Activated CD4-positive, CD25-positive, alpha-beta regulatory T cell treated with anti-CD3 and anti-CD28 coated beads, Interleukin-2, amount 50 U/mL, for 16 hours (primary cell): ENCODE measurements at places on chromosomes 5 and 9.

DNA sequence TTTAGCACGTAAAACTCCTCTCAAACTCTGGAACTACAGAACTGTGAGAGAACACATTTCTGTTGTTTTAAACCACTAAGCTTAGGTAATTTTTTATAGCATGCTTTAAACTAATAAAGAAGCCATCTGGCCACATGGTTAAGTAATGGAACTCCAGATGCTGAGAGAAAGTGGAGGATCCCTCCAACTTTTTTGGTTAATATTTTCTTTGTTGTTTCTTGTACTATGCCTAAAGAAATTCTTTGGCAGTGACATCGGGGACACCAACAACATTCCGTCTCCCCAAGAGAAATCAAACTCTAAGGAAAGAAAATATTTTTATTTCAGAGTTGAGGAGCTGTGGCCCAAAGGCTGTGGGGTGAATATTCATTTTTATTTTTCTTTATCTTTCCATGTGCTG is 734.8 kb upstream of the CDH9 start:
- no peak for DNase-seq

DNA sequence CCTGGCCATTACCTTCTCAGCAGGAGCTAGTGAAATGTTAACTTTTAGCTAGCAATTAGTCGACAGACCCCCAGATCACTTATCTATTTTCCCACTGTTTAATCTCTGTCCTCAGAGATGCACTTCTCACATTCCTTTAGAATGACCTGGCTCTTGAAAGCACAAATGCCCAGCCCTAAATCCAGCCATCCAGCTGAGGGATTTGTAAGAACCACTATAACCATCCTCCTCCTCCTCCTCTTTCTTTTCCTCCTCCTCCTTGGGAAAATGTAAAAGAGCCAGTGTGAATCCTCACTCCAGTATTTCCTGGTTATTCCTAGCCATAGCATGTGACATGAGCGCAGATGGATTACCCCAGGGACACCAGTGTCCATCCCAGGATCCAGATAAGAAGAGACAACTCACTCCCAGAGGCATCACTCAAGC is 124.3 kb downstream of the ENC1 start:
- no peak for DNase-seq

DNA sequence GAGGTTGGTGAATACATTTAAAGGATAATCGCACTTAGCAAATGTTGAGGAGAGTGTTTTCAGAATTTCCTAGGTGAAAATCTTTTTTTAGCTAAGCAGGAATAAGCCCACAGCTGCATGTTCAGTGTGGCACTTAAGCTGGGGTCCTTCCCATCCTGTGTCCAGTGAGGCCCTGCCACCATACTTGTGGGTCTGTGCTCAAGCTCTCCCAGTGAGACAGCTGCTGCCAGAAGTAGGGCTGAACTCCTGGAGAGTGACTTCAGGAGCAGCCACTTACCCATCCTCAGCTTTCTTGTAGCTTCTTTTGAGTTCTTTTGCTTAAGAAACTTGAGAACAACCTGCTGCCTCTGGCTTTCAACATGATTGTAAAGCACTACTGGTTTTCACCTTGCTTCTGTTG is 110.0 kb upstream of the DHFR start:
- no peak for DNase-seq

DNA sequence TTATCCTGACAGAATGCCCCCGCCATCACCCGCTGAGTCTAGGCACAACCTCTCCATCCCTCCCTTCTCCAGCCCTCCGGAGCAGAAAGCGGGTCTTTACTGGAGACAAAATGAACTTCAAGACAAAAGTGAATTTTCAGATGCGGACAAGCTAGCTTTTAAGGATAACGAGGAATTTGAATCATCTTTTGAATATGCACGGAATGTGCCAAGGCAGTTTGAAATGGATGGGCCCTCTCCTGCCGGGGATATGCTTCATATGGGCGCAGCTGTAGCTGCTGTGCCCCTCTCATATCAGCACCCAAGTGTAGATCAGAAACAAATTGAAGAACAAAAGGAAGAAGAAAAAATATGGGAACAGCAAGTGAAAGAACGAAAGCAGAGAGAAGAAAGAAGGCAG is 37.5 kb downstream of the CPLANE1 start:
- no peak for DNase-seq

- no peak for DNase-seq
Measured at GRCh38 chr5:141084487-141084989, 9.9 kb upstream of the PCDHB2 start.

GRCh38 chr5:643811-644271 is 31.7 kb downstream of the CEP72 start:
- no peak for DNase-seq

DNA sequence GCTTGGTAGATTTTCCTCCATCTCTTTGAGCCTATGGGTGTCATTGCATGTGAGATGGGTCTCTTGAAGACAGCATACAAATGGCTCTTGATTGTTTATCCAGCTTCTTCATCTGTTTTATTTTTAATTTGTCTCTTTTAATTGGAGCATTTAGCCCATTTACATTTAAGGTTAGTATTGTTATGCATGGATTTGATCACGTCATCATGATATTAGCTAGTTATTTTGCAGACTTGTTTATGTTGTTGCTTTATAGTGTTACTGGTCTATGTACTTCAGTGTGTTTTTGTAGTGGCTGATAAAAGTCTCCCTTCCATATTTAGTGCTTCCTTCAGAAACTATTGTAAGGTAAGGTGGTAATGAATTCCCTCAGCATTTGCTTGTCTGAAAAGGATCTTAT is 78.6 kb upstream of the RGMB start:
- no peak for DNase-seq

- no peak for DNase-seq
Measured at GRCh38 chr9:78032730-78033457, 1.3 kb upstream of the GNAQ start.

GRCh38 chr5:180853121-180853847 is 7.8 kb downstream of the ZFP62 start:
- no peak for DNase-seq

DNA sequence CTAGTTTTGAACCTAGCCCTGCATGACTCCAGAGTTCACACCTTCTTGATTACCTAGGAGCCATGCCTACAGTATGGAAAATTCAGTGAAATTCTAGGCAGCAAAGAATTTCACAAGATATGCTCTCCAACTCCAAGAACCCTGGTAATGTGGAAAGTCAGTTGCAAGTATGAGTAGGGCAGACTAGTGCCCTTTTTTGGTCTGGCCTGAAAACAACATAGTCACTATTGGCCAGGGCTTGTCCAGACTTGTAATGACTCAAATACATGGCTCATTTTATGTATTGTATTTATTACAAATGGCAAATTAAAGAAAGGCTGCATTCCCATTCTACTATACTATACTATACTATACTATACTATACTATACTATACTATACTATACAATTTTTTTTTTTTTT is 160.4 kb downstream of the ESM1 start:
- DNase-seq = no peak

DNA sequence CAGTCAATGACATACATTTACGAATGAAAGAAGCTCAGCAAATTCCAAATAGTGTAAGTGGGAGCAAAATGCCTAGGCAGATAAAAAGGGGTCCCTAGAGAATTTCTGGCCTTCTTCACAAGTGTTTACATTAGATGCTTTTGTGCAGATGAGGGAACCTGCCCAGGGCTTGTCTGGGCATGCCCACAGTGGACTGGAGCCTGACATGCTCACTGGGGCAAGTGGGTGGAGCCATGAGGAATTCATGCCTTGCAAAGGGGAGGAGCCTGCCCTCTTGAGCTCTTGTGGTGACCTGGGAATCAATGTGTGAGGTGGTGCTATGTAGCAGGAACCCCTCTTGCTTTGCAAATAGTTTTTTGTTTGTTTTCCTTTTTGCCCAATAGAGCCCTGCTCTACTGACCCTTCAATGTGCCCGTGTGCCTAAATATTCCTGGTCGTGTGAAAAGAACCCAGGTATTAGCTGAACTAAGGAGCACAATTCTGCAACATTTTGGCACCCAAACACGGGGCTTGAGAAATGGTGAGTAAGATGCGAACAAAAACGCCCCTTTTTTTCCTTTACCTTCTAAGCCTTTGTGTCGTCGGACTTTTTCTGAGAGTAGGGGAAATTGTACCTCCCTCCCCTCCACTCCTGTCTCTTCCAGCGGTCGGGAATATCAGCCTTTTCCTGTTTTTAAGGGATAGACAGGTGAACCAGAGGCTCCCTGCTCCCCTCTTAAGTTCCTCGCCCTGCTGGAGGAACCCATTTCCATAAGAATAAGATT is 433.8 kb upstream of the CDH9 start:
- no peak for DNase-seq

DNA sequence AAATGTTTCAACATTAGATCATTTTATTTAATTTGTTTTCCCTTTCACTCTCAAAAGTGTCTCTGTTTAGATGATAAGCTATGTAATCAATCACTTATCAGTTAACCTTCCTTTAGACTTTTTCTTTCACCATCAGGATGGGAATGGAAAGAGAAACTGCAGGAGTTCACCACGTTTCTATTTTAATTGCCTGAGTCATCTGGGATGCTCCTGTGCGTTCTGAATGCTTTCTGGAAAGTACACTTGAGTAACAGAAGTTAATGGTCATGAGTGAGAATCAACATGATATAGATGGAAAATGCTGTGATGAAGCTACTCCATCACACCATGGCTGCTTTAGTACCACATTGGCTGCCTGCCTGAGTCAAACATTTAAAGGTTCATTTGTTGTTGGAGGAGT is 783.3 kb upstream of the CDH9 start:
- DNase-seq = no peak

DNA sequence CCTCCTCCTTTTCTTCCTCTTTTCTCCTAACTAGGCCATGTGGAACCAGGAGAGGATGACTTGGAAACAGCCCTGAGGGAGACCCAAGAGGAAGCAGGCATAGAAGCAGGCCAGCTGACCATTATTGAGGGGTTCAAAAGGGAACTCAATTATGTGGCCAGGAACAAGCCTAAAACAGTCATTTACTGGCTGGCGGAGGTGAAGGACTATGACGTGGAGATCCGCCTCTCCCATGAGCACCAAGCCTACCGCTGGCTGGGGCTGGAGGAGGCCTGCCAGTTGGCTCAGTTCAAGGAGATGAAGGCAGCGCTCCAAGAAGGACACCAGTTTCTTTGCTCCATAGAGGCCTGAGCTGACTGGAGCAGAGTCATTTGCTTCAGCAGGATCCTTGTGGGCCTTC is 13.7 kb downstream of the NUDT2 start:
- no peak for DNase-seq

DNA sequence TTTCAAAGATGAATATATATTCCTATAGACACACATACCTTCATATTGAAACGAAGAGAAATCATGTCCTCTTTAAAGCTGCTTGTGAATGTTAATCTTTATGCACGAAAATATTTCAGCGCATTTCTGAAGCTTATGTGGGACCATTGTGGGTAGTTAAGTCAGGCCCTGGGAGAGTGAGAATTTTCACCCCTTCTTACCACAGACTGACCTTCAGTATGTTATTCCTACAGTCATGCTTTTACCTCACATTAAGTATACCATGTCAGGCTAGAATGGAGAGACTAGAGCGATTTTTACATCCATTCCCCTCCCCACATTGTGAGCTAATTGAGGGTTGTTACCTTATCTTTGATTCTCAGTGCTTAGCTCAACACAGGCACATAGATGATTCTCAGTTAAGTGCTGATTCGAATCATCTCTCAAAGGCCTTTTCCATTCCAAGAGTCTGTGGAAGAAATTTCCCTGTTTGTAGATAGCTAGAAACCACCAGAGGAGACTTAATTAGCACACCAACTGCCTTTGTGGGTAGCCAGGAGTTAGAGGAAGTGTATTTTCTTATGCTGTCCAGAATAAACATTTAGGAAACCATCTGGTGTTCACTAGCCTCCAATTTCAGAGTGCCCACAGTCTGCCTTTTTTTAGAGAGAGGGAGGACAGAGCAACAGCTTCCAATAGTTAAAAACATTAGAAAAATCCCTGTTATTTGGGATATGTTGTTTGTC is 110.5 kb downstream of the MEGF10 start:
- DNase-seq = no peak

GRCh38 chr9:88818495-88819201 is 172.6 kb upstream of the S1PR3 start:
- DNase-seq = no peak

GRCh38 chr9:127451858-127452656 is 747 bp downstream of the LRSAM1 start:
- peak; percentile 9 for DNase-seq

- DNase-seq = no peak
Measured at GRCh38 chr5:171966270-171966669, 40.2 kb downstream of the FBXW11 start.

- no peak for DNase-seq
Measured at GRCh38 chr9:90001747-90002146, 396.9 kb downstream of the GADD45G start.

DNA sequence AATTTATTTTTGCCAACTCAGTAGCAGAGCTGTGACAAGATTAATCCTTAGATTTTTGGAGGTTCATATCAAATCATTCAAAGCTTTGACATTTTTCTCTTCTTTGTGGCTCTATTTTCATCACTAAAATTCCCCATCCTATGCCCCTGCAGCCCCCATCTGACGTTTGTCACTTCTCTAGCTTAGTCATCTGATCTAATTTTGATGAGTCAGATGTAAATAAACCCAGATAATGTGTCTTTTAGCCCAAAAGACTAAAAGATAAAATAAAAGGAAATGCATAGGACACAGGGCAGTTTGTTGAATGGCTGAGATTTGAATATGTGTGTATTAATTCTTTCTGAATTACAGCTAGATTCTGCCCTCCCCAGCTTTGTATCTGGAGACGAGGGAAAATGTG is 897 bp upstream of the HSPB3 start:
- DNase-seq = no peak

DNA sequence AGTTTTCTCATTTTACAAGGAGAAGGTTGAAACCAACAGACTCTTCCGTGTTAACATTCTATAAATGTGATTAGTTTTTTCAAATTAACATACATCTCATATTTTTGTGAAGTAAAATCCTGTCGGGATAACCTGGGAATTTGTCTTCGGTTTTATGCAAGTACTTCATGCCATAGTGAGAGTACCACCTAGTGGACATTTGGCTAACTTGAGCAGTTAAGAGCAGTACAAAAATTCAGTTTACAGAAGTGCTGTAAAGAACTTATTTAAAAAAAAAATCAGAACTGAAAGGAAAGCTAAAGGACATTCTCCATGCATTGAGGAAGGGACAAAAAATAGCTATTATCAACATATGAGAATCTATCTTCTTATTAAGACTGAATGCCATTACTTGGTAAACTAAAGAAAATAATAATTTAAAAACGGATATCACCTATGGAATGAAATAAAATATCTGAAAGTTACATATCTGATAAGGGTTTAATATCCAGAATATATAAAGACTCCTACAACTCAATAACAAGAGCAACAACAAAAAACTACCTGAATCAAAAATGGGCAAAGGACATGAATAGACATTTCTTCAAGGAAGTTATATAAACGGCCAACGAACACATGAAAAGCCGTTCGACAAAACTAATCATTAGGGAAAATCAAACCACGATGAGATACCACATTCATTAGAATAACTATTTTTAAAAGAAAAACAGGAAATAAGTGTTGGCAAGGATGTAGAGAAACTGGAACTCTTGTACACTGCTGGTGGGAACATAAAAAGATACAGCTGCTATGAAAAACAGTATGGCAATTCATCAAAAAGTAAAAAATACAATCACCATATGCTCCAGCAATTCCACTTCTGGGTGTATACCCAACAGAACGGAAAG is 117.0 kb upstream of the GNA14 start:
- DNase-seq = no peak
